Thoracic aorta (tissue), 2 donors: ENCODE measurements at places on chromosomes 13 and 19.

GRCh38 chr19:58067240-58067912, 8.3 kb downstream of the ZNF135 start:
- DNase-seq = no peak

DNA sequence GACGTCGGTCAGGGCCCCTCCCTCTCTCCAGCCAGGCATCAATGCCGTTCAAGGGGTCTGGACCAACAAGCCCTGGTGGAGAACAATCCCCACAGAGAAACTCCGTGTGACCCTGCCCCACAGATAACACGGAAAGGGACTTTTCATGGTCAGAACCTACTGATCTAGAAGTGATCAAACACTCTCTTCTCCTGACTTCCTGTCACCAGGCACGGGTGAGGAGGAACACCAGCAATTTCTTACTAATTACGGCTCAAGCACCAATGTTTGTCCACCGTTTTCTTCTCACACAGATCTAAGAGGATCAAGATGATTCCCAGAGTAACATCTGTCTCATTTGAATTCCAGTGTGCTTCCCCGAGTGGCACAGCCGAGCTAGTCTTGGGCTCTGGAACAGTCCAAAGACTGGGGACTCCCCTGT, 11.8 kb downstream of the RASA3 start:
- DNase-seq = no peak

DNA sequence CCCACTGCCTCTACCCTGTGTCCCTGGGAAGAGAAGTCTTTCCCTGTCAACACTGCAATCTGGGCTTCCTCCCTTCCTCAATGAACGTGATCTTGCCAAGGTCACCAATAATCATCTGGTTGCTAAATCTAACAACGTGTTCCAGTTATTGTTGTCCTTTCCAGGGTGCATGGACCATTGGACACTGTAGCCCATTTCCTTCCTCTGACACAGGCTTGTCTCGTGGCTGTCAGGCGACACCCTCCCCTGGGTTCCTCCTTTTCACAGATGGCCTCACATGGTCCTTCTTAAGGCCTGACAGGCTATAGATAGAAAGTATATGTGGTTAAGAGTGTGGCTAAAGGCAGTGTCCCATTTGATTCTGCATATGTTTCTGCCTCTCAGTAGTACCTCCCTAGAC, 67.7 kb upstream of the STARD13 start:
- no peak for DNase-seq

- DNase-seq = no peak
These were observed 76.9 kb downstream of the GADD45B start for GRCh38 chr19:2552859-2553258.

- no peak for DNase-seq
These were observed 219.9 kb downstream of the SPRY2 start for GRCh38 chr13:80121038-80121437.

GRCh38 chr13:50543782-50544181, 299.7 kb downstream of the DLEU7 start:
- DNase-seq = no peak

- DNase-seq = no peak
These were observed at the start of gene KLC3 for GRCh38 chr19:45340232-45340898. Gene KLC3, plus strand, starts transcription at chr19:45340750. Its CDS starts 4,792 bp downstream, at chr19:45345542.

GRCh38 chr13:47841151-47841550, 159.9 kb downstream of the SUCLA2 start:
- no peak for DNase-seq

- DNase-seq = no peak
These were observed 519.5 kb downstream of the SUCLA2 start for GRCh38 chr13:47481536-47481935.

- no peak for DNase-seq
These were observed at the start of gene ASPDH for GRCh38 chr19:50513746-50514345. Gene ASPDH, minus strand, starts transcription at chr19:50513913. Its CDS starts 90 bp downstream, at chr19:50513823.

DNA sequence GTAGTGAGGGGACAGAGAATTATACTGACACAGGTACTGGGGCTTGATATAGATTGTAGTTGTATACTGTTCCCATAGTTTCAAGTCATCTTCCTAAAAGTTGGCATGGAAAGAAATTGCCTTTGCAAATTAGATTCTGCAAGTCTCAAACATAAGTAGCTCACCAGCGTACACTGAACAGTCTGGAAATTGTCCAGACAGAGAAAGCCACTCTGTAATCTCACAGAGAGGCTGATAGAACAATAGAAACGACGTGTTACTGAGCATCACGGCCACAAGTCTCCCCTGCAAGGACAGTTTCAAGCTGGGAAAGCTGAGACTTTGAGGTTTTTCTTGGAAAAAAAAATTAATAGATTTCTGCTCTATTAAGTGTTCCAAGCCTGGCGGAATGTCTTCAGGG, 228.6 kb downstream of the DNAJC15 start:
- no peak for DNase-seq

DNA sequence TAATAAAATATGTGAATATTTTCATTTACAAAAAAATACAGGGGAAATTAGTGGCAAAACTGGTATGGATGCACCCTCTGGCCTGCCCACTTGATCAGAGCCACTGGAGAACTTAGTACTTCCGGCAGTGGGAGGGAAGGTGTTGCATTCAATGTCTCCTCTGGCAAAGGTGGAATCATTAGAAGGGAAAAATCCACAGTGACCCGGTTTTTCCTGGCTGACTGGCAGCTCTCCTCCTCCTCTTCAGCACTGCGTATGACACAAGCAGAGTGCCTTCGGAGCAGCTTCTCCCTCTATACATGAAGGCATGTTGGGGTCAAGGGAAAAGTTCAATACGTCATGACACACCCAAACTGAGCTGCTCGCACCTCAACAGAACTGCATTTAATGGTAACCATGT, 102.0 kb upstream of the SLC15A1 start:
- no peak for DNase-seq

GRCh38 chr13:67803118-67803517, 573.0 kb upstream of the PCDH9 start:
- no peak for DNase-seq

GRCh38 chr13:52842441-52842840, 6.0 kb downstream of the PCDH8 start:
- no peak for DNase-seq
